ENCODE measurements at places on chromosomes 12 and 14.

DNA sequence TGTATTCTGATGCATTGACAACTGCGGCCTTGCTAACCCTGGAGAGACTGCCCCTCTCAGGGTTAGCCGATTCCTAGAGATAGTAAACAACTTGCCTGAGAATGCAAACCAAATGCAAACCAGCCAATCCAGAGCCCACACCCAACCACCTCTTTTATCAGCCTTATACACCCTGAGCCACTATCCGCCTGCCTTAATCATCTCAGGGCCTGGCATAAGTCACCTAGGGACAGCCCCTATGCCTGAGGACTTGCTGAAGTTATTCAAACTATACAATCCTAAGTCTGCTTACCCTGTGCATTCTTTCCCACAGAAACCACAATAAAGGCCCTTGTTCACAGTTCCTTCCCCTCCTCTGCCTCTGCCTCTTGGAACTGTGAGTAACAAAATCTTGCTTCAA is 177.2 kb downstream of the KCNA5 start:
- DNase-seq: no peak

DNA sequence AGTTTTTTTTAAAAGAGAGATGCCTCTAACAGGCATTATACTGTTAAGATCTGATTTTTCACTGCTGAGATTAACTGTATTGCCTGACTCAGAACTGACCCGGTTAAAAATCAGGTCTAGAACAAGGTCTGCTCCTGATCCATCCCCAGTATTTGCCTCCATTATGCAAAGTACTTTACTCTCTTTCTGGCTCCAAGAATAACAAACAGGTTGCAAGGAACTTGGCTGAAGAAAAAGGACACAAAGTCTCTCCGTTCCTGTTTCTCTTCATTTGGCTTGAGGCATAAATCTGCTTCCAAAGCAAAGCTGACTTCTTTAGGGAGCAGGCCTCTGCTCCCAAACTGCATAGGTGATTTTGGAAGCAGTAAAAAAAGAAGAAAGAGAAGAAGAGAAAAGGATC is 199.3 kb upstream of the PDZRN4 start:
- DNase-seq: no peak

- no peak for DNase-seq
Measured at GRCh38 chr14:66944872-66945271, 244.4 kb upstream of the GARIN2 start.

- no peak for DNase-seq
Measured at GRCh38 chr14:34220921-34221320, 241.1 kb downstream of the SPTSSA start.

DNA sequence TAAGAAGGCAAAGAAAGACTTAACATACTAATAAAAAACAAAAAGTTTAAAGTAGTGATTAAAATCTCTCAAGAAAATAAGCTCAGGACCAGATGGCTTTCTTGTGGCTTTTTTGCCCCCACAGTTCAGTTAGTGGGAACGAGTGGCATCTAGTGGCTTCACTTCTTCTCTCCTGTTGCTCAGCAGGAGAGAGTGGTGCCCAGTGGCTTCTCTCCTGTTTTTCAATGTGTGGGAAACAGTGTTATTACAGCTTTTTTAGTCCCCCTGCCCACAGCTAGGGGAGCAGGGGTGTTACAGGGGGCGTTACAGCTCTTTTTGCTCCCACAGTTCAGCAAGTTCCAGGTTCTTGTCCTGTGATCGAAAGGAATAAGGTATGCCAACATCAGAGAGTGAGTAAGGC is 135.2 kb downstream of the RERGL start:
- no peak for DNase-seq

DNA sequence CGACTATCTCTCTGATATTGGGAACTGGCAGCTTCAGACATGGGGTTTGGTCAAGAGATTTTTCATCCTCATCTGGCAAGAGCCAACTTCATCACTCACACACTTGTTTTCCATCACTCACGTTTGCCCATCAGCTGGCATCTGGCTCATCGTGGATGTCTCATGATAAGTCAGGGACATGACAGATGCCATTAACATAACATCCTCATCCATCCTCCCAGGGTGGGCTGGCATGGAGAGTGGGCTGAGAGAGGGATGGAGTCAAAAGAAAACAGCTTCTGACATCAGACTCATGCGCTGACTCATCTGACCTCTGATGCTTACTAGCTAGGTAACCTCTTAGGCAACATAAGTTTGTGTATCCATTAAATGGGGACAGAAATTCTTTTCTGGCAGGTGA is 1.8 kb upstream of the VSX2 start:
- no peak for DNase-seq

GRCh38 chr14:25150934-25151790 is 101.2 kb upstream of the STXBP6 start:
- no peak for DNase-seq

All from stimulated activated CD8-positive, alpha-beta memory T cell treated with anti-CD3 and anti-CD28 coated beads, Interleukin-15, amount 100 ng/mL, for 24 hours (primary cell).